ENCODE measurements at places on chromosomes 4 and X. TPM values are rescaled to one million over a fixed set of nuclear protein-coding genes. Genes with fewer than 3 reads are reported as not detected.

DNA sequence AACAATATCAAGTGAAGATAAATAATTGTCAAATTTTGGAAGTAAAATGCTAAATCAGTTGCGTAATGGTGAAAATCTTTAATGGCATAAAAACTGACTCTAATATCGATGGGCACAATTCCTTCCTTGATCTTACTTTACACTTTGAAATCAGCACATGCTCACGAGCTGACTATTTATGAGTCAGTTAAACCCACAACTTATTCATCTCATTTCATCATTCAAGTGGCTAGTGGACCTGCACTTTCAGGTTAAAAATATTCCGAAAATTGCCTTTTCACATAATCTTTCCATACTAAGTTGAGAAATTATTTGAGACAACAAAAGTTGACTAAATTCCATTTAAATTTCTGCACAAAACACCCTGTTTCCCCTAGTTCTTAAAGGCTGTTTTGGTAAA lies 582.1 kb upstream of the TENM3 start:
- no peak overlapping the region for H3K27ac ChIP-seq
- no peaks in the 10 kb centered on the region for H3K4me1 ChIP-seq

DNA sequence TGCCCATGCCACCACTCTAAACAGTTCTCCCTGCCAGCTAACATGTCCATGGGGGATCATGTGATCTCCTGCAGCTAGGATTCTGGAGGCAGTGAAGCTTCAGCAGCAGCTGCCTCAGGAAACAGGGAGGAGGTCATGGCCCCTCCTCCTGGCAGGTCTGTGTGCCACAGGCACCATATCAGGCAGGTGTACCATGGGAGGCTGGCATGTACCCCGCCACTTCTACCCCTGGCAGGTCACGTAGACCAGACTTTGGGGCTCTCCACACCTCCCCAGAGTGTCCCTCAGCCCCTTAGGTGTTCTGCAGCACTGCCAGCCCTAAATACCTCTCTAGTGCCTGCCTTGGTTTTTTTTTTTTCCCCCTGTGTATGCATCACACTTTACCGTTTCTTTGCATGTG lies 110.5 kb upstream of the FAM47C start:
- no peak for DNase-seq
- no peaks in the 10 kb centered on the region for H3K36me3 ChIP-seq
- H3K27me3 ChIP-seq, result no peaks in the 10 kb centered on the region
- H3K4me3 ChIP-seq, result no peak overlapping the region
- no peaks in the 10 kb centered on the region for H3K4me1 ChIP-seq
- no peak overlapping the region for H3K27ac ChIP-seq

DNA sequence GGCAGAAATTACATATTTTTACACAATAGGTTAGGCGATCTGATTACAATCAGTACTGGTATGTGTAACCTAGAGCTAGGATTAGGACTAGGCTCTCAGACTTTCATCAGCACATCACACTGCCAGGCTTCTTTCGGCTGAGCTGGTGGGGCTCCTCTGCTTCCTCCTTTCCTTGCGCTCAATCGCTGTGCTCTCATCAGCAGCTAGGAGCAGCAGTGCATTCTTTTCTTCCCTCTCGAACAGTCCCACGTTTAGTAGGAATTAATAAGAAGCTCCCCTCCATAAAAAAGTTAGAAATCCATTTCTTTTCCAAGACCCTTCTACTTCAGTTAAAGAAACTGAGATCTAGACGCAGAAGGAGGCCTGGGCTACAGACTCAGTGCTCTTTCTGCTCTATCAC lies 350.4 kb downstream of the SPRY1 start:
- H3K36me3 ChIP-seq, result no peaks in the 10 kb centered on the region
- no peaks in the 10 kb centered on the region for H3K27me3 ChIP-seq
- peaks cover 20% of the 10 kb centered on the region for H3K4me1 ChIP-seq
- no peak overlapping the region for H3K4me3 ChIP-seq

DNA sequence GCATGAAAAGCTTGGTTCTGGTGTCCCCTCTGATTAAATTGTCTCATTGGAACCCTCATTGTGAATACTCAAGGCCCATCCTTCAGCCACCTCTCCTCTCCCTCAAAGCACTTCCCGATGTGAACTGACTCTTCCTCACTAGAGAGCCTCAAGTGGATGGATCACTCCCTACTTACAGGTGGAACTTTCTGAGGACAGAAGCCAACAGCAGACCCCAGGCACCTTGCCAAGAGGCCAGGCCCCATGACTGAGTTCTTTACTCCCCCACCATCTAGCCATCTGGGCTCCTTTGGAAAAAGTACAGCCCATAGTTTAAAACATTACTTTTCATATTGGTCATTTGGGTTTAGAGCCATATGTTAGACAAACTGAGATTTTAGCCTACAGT lies 224.1 kb downstream of the SHROOM3 start:
- H3K4me3 ChIP-seq, result no peak overlapping the region
- no peaks in the 10 kb centered on the region for H3K36me3 ChIP-seq
- no peak overlapping the region for H3K27ac ChIP-seq
- no peaks in the 10 kb centered on the region for H3K4me1 ChIP-seq

- no peaks in the 10 kb centered on the region for H3K36me3 ChIP-seq
- peak; percentile 21 for DNase-seq
- no peak within 1 kb of the TSS for H3K27ac ChIP-seq
- H3K4me1 ChIP-seq, result peaks cover 4% of the 10 kb centered on the region
These were observed at the start of gene MAP3K15 for GRCh38 chrX:19514791-19515614. Gene MAP3K15 (minus strand): TSS chrX:19515508. CDS start chrX:19515261, 247 bp downstream.

DNA sequence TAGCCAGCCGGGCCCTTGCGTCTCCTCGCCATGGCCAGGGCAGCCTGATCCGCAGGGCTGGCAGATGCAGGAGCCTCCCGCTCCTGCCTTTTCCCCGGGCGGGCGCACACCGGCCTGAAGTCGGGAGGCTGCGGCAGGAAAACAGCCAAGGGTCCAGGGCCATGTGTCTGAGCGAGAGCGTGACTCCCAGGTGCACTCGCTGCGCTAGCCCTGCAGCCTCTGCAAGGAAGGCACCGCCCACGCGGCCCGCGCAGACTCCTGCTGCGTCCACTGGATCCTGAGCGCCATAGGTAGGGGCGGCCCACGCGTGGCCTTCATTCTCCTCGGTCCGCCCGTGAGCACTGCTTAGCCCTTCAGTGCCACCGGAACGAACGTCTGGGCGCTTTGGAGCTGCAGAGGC lies 379.9 kb downstream of the TRAM1L1 start:
- no peak for DNase-seq
- H3K4me1 ChIP-seq, result no peaks in the 10 kb centered on the region
- no peak overlapping the region for H3K27ac ChIP-seq

DNA sequence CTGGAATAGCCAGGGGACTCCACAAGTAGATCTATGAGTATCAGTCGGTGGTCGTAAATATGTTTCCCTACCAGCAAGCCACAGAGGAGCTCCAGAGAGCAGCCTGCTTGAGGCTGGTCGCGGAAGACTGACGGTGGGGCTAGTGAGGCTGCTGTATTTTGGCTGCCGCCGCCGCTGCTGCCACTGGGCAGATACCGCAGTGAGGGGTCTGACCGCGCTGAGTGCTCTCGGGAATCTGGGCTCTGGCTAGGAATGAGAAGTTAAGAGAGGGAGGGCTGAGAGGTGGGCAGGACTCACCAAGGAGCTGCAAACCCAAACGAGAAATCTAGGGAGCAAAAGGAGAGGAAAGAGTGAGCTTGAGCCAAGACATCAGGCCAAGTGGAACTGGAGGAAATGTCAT lies at the start of gene EXOC1L:
Gene EXOC1L, plus strand, starts transcription at position 157 of the 400 bp plus-strand sequence. Its CDS starts 237 bp downstream, at position 394.
- no peak within 1 kb of the TSS for H3K4me3 ChIP-seq
- no peaks in the 10 kb centered on the region for H3K4me1 ChIP-seq
- no peak for DNase-seq
- H3K27ac ChIP-seq, result no peak within 1 kb of the TSS
- peaks cover 13% of the 10 kb centered on the region for H3K27me3 ChIP-seq

- no peak overlapping the region for H3K4me3 ChIP-seq
- H3K27me3 ChIP-seq, result no peaks in the 10 kb centered on the region
- no peaks in the 10 kb centered on the region for H3K36me3 ChIP-seq
- H3K4me1 ChIP-seq, result no peaks in the 10 kb centered on the region
These were observed 17.0 kb upstream of the UGT2B17 start for GRCh38 chr4:68593112-68593511.

GRCh38 chr4:141294306-141294705 lies 73.6 kb downstream of the ZNF330 start:
- H3K4me3 ChIP-seq, result no peak overlapping the region
- H3K27me3 ChIP-seq, result no peaks in the 10 kb centered on the region
- H3K4me1 ChIP-seq, result no peaks in the 10 kb centered on the region
- DNase-seq, result no peak
- H3K27ac ChIP-seq, result no peak overlapping the region
- no peaks in the 10 kb centered on the region for H3K36me3 ChIP-seq

DNA sequence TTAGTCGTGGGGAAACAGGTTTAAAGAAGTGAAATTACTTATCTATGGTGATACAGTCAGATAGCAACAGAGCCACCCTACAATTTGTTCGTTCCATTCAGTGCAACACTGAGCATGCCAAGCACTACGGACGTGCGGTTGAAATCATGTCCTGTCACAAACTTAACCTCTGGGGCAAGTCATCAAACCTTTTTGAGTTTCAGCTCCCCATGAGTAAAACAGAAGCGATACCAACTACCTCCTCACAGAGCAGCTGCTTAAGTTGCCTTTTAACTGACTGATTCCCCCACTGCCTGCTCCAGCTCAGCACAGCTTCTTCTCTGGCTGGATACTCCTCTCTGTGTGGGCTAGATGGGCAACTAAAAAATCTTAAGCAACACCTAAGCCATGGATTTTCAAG lies 36.0 kb downstream of the LHFPL1 start:
- H3K27ac ChIP-seq, result no peak overlapping the region
- no peak overlapping the region for H3K4me3 ChIP-seq
- no peaks in the 10 kb centered on the region for H3K36me3 ChIP-seq
- no peaks in the 10 kb centered on the region for H3K27me3 ChIP-seq
- H3K4me1 ChIP-seq, result no peaks in the 10 kb centered on the region
- no peak for DNase-seq

DNA sequence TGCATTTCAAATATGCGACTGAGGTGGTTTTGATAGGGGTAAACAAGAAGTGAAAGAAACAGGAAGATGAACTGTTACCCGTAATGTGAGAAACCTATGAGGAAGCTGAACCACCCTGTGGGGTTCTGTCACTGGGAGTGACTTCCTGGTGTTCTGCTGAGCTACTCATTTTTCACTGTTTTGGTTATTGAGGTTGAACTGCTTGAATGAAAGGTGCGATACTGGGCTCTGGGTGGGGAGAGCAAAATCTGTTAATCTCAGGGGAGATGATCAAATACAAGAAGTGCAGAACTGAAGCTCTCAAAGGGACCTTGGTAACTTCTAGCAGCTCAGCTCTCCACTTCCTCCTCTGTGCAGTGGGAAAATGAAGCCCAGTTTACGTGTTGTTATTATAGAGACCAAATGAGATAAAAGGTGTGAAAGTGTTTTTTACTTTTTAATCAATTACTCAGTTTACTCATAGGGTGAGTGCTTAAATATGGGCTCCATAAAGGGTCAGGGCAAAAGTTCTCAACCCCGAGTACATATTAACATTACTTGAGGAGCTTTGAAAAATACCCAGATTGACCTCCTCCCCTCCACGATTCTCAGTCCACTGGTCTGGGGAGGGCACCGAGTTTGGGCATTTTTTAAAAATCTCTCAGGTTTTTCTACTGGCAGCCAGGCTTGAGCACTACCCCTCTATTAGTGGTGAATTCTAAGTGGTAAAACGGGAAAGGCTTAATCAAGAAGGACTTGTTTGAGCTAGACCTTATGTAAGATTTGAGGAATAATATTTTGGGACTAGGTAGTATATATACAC lies 66.7 kb downstream of the COQ2 start:
- no peaks in the 10 kb centered on the region for H3K27me3 ChIP-seq
- H3K36me3 ChIP-seq, result no peaks in the 10 kb centered on the region
- DNase-seq, result no peak
- H3K4me3 ChIP-seq, result no peak overlapping the region
- no peaks in the 10 kb centered on the region for H3K4me1 ChIP-seq
- no peak overlapping the region for H3K27ac ChIP-seq

DNA sequence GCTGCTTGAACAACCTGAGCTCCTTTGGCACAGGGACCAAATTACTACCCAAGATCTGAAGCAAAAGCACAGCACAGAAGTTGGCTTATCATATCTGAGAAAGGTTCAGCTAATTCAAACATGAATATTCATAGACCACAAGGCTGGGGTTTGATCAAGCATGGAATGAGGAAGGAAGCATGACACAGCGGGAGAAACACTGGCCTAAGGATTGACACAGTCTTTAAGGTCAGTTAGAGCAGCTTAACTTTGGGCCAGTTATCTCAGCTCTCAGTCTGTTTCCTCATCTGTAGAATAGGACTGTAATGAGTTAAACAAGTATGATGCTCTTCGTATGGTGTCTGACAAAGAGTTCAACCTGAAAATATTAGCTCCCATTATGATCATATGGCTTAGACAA lies 88.5 kb upstream of the CBR4 start:
- no peak overlapping the region for H3K4me3 ChIP-seq
- peaks cover 54% of the 10 kb centered on the region for H3K36me3 ChIP-seq
- DNase-seq, result no peak

The UGT2B11 gene
- 0.15 TPM for polyA plus RNA-seq

The KLB gene
- 0.75 TPM for polyA plus RNA-seq

The AR gene
- 0.45 TPM for polyA plus RNA-seq

The DCTD gene
- polyA plus RNA-seq, result 95.8 TPM

The GPC4 gene
- 12.4 TPM for polyA plus RNA-seq

The SPANXD gene
- polyA plus RNA-seq, result not detected

The NAT8L gene
- 1.2 TPM for polyA plus RNA-seq
